GM13976 (cell line): ENCODE measurements at places on chromosomes 11 and 22.

DNA sequence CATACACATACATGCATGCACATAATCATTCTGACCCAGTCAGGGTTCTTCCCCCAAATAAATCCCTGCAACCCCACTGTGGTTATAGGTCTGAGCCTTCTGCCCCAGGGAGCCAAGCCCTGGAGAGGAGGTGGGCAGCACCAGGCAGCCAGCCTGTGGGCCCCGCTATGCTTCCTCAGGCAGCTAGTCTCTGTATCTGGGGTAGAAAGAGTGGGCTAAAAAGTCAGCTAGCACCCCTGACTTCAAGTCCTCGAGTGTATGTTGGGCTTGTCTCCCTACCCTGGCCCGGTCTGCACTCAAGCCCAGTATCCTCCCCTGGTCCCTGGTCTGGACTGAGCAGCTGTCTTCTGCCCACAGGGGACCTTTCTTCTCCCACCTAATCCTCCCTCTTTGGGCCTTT lies 28.0 kb downstream of the KCNQ1OT1 start:
- no peak for DNase-seq

GRCh38 chr11:72040491-72041363 lies 39.6 kb downstream of the NUMA1 start:
- peak; percentile 70 for DNase-seq

DNA sequence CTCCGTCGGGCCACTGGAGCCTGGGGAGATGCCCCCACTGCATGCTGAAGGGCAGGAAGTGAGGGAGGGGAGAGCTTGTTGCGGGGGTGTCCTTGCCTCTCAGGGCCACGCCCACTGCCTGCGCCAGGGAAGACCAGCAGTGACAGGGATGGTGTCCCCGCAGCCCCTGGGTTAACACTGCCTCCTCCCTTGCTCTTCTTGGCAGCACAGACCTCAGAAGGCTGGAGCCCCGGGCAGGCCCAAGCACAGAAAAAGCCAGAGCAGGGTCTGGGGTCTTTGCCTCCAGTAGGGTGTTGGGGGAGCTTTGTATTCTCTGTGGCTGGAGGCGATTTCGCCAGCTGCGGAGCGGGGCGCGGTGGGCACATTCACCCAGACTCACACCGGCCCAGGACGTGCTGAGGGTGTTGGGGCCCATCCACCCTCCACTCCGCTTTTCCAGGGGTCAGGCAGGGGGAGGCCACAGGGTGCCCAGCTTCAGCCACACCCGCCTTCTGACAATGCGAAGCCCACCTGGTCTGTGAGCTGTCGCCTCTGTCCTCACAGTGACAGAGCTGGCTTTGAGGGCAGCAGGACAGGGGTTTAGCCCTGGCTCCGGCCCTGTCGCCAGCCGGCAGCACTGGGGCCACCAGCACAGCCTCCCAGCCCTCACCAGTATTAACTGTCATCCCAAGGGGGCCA lies 83.7 kb downstream of the CDKN1C start:
- no peak for DNase-seq

GRCh38 chr22:22463855-22464540 lies 44.5 kb downstream of the ZNF280B start:
- peak; percentile 62 for DNase-seq

GRCh38 chr11:71266114-71266833 lies 13.9 kb upstream of the SHANK2 start:
- no peak for DNase-seq

GRCh38 chr11:64316672-64317324 lies 561 bp downstream of the TRMT112 start:
- DNase-seq, result no peak

DNA sequence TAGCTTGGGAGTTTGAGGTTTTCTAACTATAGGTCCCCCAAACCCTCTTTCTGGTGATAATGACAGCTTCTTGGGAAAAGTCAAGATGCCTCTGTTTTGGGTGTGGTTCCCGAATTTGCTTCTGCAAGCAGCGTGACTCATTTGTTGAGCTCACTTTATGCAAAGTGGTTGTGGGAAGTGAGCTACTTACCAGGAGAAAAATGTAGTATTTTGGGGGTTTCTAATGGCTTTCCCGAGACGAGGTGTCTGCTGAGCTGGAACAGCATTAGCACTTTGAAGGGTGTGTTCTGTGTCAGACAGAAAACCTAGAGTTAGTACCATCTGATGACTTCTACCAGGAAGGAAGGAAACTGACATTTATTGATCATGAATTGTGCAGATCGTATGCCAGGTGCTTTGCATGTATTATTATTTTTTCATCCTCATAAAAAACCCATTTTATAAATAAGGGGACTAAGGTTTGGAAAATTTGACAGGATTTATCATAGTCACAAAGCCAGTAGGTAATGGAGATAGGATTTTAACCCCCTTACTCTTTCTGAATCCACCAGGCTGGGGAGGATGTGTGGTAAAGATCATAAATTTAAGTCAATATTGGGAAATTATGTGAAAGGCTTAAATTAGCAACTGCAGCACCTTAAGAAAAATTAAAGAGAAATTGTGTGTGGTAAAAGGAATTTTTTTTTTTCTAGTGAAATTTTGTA lies 108.8 kb upstream of the CD44 start:
- DNase-seq, result peak; percentile 7

DNA sequence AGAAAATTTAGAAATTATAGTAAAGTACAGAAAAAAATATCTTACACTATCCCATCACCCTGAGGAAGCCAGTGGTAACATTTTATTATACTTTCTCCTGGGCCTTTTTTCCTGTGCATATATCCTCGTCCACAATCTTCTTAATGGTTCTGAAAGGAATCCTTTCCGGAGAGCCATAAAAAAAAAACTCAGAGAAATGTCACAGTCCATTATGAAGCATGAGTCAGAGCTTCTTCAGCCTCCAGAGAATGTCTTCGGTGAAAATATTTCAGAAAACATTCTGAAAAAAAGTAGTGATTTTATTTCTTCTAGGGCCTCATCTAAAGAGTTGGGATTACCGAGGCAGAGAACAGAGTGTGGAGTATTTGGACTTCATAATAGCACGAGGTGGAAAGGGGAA lies 163.4 kb downstream of the INSC start:
- DNase-seq, result no peak

GRCh38 chr11:34180040-34180813 lies 74.8 kb downstream of the NAT10 start:
- peak; percentile 69 for DNase-seq

DNA sequence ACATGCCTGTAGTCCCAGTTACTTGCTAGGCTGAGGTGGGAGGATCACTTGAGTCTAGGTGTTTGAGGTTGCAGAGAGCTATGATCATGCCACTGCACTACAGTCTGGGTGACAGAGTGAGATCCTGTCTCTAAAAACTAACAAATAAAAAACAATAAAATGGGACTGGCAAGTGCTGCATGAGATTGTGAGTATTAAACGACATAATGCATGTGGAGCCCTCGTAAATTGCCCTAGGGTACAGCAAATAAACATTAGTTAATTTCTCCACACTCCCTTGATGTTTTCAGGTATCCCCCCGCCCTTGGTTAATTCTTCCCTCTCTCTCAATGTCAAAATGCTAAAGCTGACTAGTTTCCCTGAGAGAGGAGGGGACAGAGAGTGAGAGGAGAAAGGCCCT lies 4.9 kb upstream of the RHOG start:
- no peak for DNase-seq

GRCh38 chr11:21465920-21466319 lies 727.0 kb upstream of the ANO5 start:
- DNase-seq, result no peak

GRCh38 chr11:19714387-19715363 lies 2.0 kb downstream of the NAV2 start:
- DNase-seq, result no peak

DNA sequence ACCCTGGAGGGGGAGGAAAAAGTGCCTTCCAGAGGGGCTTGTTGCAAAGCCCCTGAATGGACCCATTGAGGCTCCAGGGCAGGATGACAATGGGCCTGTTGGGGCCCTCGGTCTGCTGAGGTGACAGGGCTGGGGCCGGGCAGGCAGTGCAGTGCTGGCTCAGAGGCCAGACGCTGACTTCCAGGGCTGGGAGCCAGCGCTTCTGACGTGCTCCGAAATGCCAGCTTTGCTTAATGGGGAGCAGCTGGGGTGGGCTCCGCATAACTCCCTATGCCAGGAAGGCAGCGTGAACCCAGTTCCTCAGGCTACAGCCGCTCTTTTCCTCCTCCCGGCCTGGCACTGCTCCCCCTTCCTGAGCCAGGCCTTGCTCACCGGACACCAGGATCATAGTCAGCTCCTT lies 17.7 kb downstream of the NAV2 start:
- no peak for DNase-seq

DNA sequence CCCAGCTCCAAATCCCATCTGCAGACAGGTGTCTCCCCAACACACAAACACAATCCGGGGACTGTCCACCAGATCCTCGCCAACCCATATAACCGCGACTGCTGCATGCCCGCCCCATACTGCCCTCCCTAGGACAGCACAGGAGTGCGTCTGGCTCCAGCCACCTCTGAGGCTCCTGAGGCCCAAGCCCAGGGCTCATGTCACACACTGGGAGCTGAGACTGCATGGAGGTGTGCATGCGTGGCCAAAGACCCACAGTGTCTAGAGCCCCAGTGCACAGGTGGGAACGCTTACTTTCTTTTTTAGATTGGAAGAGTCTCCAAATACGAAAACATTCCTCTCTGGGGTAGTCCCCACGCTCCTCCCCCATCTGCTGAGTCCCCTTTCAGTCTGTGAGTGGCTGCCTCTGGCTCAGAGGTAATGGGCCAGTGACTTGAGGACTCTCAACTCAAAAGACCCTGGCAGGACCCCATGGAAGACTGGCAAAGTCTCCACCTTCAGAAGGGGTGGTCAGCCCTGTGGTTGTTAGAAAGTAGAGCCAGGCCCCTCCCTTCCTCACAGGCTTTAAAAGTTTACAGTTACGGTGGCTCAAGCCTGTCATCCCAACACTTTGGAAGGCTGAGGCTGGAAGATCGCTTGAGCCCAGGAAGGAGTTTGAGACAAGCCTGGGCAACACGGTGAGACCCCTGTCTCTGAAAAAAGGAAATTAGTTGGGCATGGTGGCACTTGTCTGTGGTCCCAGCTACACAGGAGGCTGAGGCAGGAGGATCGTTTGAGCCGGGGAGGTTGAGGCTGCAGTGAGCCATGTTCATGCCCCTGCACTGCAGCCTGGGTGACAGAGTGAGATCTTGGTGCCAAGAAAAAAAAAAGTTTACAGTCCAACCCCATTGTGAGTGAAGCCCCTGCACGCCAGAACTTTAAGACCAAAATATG lies 2.3 kb downstream of the CBX7 start:
- no peak for DNase-seq

- DNase-seq, result no peak
These were observed 189.2 kb downstream of the EFCAB6 start for GRCh38 chr22:43622886-43623285.

GRCh38 chr11:122305426-122306320 lies 189.7 kb upstream of the BLID start:
- DNase-seq, result no peak

DNA sequence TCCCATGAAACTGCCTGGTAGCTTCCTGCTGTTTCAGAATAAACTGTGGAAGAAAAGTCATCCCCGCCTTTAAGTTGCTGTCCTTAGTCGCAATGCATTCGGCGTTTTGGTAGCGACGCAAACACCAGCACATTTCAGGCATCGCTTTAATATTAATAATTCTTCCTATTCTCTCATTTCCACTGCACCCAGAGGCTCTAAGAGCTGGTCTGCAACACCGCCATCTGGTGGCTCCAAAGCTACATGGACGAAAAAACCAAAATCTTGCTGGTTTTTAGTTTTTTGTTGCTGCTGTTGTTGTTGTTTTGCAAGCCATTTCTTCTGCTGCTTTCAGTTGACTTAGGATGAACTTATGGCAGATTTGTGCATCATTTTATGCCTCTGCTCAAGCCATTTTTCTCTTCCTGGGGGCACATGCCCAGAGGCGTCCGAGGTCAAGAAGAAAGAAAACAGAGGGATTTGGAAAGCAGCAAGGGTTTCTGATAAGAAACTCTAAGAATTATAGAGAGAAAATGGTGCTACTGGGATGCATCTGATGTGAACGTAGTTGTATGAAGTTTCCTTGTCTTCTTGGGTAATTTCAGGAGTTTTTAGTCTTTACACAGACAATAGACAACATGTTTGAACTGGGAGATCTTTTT lies 345.4 kb upstream of the KIRREL3 start:
- peak; percentile 60 for DNase-seq

DNA sequence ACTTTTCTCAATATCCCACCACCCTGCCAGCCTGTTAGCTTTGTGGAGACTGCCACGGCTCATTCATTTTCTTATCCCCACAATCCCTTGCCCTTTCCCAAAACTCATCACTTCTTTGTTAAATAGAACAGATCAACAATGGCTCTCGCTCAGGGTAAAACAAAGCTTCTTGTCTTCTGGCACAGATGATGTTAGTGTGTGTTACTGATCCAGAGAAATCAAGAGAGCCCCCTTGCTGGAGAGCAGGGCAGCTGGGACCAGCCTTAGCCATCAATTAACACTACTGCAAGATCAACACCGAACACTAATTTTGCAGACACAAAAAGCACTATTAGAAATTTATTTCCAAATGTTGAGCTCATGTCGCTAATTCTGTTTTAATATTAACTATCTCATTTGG lies 420.9 kb downstream of the TENM4 start:
- DNase-seq, result no peak

- DNase-seq, result no peak
These were observed 30.8 kb downstream of the SBF1 start for GRCh38 chr22:50443801-50444625.

GRCh38 chr11:125332821-125333220 lies 163.2 kb downstream of the FEZ1 start:
- DNase-seq, result no peak

DNA sequence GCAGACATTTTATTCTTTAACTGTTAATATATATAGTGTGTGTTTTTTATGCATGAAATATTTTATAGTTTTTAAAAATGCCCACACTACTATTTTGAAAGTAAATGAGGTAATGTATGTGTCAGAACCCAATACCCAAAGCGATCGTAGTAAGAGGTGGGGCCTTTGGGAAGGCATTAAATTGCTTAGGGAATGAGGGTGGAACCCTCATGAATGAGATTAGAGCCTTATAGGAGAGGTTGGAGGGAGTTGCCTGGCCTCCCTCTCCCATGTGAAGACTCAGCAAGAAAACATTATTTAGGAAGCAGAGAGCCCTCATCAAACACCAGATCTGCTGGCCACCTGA lies 11.1 kb downstream of the KLHL35 start:
- DNase-seq, result no peak

DNA sequence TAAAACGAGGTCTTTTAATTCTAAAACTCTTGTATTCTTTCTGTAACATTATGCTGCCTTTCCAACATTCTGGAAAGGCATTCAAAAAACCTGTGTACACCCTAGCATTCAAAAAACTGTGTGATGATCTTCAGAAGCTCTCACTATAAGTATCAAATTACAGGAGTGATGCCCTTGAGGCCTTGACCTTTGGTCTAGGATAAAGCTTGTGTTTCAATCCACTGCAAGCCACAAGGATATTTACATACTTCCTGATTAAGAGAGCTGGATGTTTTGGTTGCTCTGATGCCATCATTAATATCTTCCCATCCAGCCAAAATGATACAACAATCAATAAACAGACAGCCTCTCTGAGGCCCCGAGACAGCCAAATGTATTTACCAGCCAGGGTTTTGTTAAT lies 11.9 kb downstream of the CLPB start:
- DNase-seq, result no peak
